A673 (cell line): ENCODE measurements at places on chromosomes 5 and 9.

GRCh38 chr5:177116631-177117373 is 16.8 kb upstream of the NSD1 start:
- peak; percentile 66 for DNase-seq

DNA sequence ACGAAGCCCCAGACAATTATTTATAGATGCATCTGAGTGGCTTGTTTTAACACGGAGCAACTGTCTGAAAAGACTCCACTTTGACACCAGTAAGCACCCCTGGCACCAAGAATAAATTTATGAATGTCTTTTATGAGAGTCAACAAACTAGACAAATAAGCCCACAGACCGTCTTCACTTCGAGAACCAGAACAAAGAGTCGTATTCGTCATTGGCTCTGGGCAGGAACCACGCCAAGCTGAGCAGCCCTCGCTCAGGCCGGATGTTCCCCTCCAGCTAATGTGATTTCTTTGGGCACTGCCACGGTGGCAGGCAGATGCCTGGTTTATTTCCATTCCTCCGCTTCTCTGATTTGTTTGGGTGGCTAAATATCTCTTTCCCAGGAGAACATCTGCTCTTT is 91.9 kb upstream of the STC2 start:
- no peak for DNase-seq

GRCh38 chr9:34451135-34451534 is 7.2 kb downstream of the FAM219A start:
- no peak for DNase-seq

DNA sequence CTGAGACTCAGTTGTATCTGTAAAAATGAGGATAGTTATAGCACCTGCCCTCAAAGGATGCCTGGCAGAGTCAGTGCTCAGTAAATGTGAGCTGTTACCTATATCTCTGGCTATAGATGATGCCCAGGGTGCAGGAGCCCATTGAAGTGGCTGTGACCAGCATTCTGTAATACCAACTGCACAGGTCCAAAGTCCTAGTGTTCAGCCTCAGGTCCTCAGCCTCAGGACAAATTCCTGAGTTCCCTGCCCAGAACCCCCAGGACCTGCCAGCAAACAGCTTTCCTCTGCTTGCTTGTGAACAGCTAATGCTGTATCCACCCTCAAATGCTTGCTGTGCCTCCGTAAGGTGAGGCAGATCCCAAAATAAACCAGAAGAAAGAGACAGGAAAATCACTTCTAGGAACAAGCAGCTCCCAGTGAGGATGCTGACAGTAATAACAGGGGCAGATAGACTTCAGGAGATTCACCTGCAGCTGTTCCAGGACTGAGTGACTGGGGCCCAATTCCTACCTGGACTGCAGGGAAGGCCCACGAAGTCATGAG is 80.8 kb downstream of the SIL1 start:
- no peak for DNase-seq

GRCh38 chr5:89120719-89121118 is 237.7 kb upstream of the MEF2C start:
- no peak for DNase-seq

DNA sequence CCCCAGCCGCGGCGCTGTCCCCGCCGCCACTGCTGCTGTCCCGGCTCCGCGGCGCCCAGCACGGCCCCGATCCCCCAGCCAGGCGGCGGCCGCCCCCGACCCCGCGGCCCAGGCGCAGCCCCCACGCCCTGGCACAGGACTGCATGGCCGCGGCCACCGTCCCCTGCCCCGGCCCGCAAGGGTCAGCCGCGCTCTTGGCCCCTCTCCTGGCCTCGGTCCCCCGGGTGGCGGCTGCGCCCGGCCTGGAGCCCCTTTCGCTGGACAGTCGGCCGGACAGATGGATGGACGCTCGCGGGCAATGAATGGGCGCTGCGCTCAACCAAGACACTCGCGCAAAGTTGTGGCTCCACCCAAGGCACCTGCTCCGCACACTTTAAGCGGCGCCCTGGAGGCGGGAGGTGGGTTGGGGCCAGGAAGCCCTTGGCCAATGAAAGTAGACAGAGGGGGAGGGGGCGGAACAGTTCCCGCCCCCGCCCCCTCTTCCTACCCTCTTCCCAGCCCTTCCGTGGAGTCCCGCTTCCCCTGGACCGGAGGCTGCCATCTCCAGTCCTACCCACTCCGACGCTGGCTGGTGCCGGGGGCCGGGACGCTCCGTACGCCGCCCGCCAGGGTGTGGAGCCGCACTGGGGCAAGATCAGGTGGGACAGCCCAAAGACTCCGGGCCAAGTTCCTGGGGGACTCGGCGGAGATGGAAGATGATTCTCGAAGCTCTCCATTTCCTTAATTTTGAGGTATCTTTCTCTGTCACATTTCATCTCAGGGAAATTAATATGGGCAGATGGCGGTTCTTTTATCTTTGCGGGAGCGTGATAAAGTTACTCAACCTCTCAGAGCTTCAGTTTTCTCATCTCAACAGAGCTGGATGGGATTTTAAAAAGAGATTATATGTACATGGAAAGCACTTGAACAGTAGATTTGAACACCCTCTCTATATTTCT is at the start of gene GLDC:
Gene GLDC, minus strand, starts transcription at position 375 of the 938 bp plus-strand sequence. Its CDS starts 230 bp downstream, at position 145.
- peak; percentile 55 for DNase-seq

GRCh38 chr5:154900066-154900465 is 37.9 kb downstream of the GEMIN5 start:
- DNase-seq, result no peak

- no peak for DNase-seq
These were observed 81.6 kb downstream of the DAP start for GRCh38 chr5:10679336-10679988.

DNA sequence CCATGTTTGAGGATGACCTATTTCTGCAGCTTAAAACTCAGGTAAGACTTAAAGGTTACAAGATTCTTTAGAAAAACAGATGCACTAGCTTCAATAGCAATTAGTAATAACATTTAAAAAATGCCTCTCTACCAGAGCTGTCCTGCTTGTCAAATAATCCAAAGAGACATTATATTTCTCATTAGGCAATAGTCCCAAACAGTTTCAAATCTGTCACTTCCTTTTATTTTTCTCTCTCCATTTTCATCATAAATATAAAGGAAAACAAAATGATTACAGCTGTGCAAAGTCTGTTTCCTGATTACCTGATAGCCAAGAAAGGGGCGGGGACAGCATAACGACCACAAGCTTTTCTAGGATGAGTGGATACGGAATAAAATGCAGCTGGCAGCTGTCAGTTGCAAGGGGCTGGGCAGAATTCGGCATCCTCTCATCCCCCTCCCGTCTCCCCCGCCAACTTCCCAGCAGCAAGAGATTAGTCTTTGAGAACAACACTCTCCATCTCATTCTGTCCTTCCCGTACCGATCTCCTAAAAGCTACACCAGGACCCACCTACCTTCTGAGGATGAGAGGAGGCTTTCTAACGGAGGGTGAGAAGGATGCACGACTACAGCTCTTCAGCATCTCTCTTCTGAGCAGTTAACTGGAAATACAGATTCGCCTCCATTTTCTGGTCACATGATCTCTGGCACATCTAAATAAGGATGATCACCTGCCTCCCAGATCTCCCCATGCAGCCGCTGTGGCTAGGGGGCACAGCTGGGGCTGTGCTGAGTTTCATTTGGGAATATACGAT is 72.5 kb upstream of the PCA3 start:
- no peak for DNase-seq

- DNase-seq, result no peak
These were observed 19.7 kb downstream of the MEGF9 start for GRCh38 chr9:120694559-120694958.

GRCh38 chr5:33848554-33848953 is 43.2 kb downstream of the ADAMTS12 start:
- no peak for DNase-seq

DNA sequence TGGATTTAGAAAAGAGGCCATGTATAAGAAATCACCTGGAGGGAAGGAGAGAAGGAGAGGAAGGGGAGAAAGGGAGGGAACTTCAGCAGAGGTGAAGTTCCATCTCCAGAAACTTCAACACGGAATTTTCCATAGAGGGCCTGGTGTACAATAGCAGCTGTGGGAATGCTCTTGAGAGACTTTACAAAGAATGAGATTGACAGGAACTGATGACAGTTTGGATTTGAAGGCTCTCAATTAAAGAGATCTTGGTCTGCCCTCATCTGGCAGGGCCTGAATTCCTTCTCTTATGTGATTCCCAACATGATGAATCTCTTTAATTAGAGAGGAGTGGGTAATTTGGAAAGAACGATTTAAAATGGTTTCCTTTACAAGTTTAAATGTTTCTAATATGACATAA is 143.5 kb downstream of the MLLT3 start:
- peak; percentile 3 for DNase-seq

- DNase-seq, result no peak
These were observed 372.3 kb downstream of the CTNND2 start for GRCh38 chr5:11531811-11532555.

DNA sequence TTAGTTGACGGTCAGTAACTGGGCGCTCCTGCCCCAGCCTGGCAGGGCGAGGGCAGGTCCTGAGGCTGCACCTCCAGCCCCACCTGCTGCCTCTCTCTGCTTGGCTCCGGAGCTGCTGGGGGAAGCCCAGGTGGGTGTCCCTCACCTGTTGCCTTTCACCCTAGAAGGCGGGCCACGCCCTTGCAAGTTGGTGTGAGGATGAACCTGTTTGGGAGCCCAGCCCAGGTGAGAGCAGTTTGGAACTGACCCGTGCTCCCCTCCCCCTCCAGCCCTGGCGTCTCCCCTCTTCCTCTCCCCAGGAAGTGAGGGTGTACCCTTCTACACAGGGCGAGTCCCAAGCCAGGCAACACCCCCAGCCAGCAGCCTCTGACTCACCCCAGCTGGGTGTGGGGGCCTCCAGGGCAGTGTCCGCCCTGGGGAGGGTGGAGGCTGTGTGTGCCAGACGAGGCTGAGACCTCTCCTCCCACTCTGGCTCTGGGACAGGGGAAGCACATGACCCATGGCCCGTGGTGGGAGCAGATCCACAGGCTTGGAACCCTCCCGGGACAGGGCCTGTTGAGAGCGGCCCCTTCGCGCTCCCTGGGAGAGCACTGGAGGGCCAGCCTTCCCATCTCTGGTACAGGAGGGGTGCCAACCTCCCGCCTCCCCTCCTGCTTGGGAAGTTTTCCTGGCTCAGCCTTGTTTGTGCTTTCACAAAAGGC is 10.4 kb downstream of the LRRC8A start:
- no peak for DNase-seq

DNA sequence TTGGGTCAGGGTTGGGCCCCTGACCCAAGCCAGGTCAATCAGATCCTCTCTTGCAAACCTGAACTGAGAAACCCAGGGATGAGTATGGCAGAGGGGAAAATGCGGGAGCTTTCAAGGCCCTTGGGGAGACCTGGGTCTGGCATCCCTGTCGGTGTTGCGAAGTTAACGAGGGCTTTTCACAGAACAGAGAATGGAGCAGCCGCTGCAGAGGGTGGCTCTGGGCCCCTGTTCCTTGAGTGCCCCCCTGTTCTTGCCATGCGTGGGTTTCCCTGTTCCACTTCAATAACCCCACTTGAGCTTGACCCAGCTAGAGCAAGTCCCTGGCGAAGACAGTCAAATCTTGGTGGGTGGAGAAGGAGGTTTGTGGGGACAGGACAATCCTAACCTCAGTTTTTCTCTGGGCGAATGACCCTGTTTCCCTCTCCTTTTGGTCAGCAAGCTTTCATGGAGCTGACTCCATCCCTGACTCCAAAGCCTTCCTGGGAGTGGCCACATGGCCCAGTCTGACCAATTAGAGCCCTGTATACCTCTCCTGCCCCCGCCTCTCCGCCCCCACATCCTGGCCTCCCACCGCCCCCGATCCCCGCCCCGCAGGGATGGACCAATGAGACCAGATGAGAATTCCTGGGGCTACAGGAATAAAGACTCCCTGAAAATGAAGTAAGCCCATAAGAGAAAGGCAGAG is 2.9 kb upstream of the VDAC1 start:
- peak; percentile 37 for DNase-seq

DNA sequence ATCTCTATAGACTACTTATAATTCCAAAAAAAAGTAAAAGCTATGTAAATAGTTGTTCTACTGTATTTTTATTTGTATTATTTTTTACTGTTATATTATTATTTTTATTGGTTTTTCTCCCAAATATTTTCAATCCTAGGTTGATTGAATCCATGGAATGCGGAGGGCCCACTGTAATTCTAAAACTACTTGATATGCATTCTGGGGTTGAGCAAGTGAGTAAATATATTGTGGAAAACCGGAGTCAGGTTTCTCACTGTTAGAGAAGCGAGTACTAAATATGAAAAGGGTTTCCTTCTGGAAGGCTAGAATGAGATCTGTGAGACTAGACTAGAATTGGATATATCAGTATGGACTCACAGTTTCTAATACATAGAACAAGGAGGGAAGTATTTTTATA is 66.5 kb downstream of the FBXW11 start:
- no peak for DNase-seq

- DNase-seq, result no peak
These were observed 112.4 kb downstream of the ACTL7B start for GRCh38 chr9:108743416-108743815.

DNA sequence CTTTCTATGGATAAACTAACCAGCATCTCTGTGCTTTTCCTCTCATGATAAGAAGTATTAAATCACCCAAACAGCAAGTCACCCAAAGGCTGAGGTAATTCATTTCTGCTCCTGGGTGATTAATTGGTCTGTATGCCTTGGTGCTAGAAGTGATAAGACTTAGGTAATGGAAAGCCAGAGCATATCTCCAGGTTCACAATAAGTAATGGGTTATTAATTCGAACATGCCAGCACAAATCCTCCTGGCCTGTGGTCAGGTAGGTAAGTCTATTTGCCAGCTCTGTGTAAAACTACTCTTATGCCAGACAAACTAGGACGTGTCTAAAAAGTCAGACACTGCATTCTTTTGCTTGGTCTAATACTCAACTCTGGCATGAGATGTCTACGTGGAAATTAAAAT is 11.2 kb upstream of the ENC1 start:
- DNase-seq, result no peak

DNA sequence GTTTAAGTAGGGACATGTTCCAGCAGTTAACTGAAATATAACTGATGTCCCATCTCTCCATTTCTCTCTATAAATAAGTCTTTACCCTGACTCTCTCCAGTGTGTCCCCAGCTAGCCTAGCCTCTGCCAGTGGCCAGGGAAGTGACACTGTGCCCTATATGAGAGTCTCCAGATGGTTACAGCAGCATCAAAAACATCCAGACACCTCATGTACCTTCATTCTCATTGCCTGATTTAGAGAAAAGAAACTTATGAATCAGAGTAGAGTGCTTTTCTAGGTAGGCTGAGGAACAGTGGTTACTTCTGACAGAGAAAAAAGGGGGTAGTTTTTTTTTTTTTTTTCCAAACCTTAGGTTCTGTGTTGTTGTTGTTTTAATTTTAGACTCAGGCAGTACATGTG is 148.5 kb downstream of the GNAQ start:
- DNase-seq, result no peak

- no peak for DNase-seq
These were observed 72.4 kb upstream of the ICE1 start for GRCh38 chr5:5350101-5350500.

- no peak for DNase-seq
These were observed 178.8 kb upstream of the HAPLN1 start for GRCh38 chr5:83899326-83899970.

GRCh38 chr5:168683247-168683926 is 104.2 kb upstream of the PANK3 start:
- no peak for DNase-seq

GRCh38 chr5:53643445-53643844 is 83.0 kb downstream of the NDUFS4 start:
- DNase-seq, result no peak

DNA sequence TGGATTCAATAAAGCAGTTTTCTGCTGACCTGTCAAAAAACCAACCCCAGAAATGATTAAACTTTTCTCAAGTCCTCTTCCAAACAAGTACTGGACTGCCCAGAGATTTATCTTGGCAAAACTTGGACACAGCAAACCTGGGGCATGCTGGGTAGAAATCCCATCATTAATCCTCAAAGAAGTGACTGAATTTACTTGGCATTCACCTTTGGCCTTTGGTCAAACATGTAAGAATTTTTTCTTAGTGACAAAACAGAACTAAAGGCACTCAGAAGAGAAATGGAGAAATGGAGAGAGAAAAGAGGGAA is 248.6 kb upstream of the NREP start:
- no peak for DNase-seq
